Endothelial cell (in vitro differentiated cells): ENCODE measurements at places on chromosomes 2 and 18.

- DNase-seq, result no peak
Observed at GRCh38 chr2:102544182-102544581, 71.2 kb downstream of the SLC9A4 start.

DNA sequence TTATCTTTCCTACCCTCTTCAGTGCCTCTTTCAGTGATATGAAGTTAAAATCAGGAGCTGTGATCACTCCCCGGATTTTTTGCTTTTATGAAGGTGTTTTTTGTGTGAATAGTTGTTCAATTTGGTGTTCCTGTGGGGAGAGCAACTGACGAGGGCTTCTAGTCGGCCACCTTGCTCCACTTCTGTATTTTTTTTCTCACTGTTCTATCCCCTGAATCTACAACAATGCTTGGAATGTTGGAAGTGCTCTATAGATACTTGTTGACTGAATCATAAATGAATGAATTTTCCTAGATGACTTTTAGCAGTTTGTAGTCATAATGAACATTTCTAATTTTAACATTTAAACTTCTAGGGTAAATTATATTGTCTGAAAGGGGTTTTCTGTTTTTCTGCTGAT, 247.3 kb downstream of the ZNF385B start:
- DNase-seq, result no peak

- DNase-seq, result no peak
Observed at GRCh38 chr2:118980022-118980421, 38.0 kb downstream of the MARCO start.

DNA sequence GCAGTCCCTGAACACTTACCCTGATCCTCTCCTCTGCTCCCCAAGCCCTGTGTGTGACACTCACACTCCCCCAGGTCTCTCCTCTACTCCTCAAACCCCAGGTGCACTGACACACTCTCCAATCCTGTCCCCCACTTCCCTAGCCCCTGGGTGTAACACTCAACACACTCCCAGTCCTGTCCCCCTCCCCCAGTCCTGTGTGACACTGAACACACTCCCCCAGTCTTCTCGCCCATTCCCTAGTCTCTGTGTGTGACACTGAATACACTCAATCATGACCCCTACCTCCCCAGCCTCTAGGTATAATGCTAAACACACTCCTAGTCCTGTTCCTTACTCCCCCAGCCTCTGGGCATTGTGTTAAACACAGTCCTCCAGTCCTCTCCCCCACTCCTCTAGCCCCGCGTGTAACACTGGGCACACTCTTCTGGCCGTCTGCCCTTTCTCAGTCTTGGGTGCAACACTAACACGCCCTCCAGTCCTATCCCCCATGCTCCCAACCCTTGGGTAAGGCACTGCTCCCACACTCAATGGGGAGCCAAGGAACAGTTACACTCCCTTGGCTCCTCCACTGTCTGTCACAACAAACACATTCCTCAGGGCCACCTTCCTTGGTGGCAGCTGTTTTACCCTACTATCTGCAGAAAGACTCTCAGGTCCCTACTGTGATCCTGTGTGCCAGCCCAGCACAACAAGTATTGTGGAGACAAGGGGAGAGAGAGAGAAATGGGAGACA, 82.5 kb upstream of the PKDCC start:
- no peak for DNase-seq

DNA sequence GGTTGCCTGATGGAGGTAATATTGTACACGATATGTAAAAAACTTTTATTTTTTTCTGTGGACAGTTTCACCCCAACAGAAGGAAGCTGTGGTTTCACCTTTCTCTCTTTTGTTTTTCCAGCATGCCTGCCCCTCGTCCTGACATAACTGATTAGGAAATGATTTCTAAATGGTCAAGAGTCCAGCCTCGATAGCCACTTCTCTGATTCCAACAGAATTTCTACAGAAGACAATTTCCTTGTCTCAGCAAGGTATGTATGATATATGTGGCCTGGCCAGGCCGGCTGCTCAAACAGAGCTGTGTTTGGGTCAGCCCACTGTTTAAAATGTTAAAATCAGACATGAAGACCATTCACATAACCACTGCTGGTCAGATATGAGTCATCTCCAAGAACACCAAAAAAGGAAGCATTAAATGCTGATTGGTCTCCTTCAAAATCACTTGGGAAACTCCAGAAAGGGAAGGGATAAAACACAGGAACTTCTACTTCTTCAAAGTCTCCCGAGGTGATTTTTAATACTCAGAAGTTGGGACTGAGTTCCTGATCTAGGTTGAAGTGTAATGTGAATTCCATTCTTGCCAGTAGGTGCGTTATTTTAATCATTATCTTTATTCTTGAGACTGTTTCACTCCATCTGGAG, 22.3 kb downstream of the ATP8B1 start:
- DNase-seq, result no peak

GRCh38 chr18:48800876-48801727, 149.7 kb downstream of the SMAD7 start:
- no peak for DNase-seq

GRCh38 chr2:96501471-96501874, 3.7 kb downstream of the NEURL3 start:
- no peak for DNase-seq

- DNase-seq, result no peak
Observed at GRCh38 chr2:70648961-70649360, 95.3 kb upstream of the TGFA start.

- no peak for DNase-seq
Observed at GRCh38 chr2:27076323-27076722, 2.1 kb upstream of the EMILIN1 start.

- no peak for DNase-seq
Observed at GRCh38 chr2:133589456-133589855, 21.2 kb upstream of the NCKAP5 start.

- DNase-seq, result no peak
Observed at GRCh38 chr2:38154395-38154794, 78.4 kb upstream of the CYP1B1 start.

GRCh38 chr2:206075113-206075512, 10.9 kb downstream of the INO80D start:
- DNase-seq, result no peak

GRCh38 chr18:26208977-26209376, 17.3 kb upstream of the TAF4B start:
- DNase-seq, result no peak

GRCh38 chr2:159976527-159977160, 85.8 kb downstream of the PLA2R1 start:
- no peak for DNase-seq

GRCh38 chr2:112622528-112622849, 23.2 kb upstream of the SLC20A1 start:
- DNase-seq, result no peak

- DNase-seq, result no peak
Observed at GRCh38 chr2:122412360-122412759, 656.9 kb downstream of the TSN start.
